Retina (tissue), 1 donor: ENCODE measurements at places on chromosomes 2 and 18.
A peak's percentile ranks its signal among the peaks of the same experiment; 100 is the strongest.

- no peak for DNase-seq
Observed at GRCh38 chr18:3119401-3120341, 100.1 kb downstream of the MYOM1 start.

DNA sequence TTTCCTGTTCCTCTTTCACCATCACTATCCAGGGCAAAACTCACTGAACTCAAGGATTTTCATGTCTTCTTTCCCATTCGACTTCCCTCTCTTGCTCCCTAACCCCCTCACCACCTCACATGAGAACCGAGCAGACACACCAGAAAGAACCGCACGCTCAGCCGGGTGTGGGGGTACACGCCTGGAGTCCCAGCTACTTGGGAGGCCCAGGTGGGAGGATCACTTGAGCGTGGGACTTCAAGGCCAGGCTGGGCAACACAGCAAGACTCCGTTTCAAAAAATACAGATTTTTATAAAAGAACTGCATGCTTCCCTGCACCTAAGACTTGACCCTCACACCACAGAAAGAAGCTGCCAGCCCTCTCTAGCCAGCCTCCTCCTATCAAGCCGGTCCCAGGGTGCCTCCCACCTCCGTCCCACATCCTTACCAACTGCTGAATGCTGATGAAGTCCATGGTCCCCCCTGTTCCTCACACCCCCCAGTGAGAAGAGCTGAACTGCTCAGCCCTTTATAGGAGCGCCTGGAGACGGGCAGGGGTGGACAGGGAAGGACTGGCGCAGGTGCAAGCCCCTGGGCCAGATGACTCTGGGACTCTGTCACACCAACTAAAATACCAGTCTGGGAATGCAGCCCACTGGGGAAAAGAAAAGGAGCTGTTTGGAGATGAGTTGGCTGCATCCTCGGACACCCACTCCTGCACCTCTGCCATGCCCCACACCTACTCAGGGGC, at the start of gene ANKRD23:
Gene ANKRD23, minus strand, starts transcription at position 484 of the 731 bp plus-strand sequence. Its CDS starts 29 bp downstream, at position 455.
- no peak for DNase-seq

- DNase-seq: no peak
Observed at GRCh38 chr2:38200598-38200997, 124.6 kb upstream of the CYP1B1 start.

GRCh38 chr2:64145714-64146113, 1.5 kb upstream of the PELI1 start:
- no peak for DNase-seq

DNA sequence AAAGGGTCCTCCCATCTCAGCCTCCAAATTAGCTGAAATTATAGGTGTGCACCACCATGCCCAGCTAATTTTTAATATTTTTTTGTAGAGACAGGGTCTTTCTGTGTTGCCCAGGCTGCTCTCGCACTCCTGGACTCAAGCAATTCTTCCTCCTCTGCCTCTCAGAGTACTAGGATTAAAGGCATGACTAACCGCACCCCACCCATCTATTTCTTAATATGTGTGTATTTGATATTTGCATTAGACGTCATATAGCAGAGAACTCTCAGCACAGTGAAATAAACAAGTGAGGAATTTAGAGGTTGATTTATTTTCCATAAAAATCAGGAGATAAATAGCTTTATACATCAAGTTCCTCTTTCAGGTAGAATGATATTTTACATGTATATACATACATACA, 213.5 kb downstream of the FSIP2 start:
- DNase-seq: no peak

DNA sequence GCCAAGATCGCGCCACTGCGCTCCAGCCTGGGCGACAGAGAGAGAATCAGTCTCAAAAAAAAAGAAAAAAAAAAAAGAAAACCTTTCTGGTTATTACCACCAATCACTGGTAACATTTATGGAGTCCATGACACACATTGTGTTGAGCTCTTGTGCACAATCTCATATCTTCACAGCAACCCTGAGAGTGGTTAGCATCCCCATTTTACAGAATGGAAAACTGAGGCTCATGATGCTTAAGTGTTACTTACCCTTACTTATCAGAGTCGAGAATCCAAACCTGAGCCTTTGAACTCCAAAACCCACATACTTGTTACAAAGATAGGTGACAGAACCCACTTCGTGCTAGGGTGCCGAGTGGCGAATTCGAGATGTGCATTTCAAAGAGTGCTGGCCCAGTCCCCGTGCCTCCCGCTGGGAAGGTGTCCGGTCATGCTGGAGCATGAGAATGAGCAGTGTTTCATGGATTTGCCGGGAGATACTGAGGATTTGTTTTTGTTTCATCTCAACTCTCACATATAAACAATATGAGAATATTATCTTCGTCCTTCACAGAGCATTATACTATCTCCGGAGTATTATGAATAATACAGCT, 50.9 kb downstream of the CYP27C1 start:
- no peak for DNase-seq

- no peak for DNase-seq
Observed at GRCh38 chr2:181123798-181124231, 143.4 kb downstream of the UBE2E3 start.

GRCh38 chr2:128373451-128374000, 54.9 kb upstream of the HS6ST1 start:
- no peak for DNase-seq

DNA sequence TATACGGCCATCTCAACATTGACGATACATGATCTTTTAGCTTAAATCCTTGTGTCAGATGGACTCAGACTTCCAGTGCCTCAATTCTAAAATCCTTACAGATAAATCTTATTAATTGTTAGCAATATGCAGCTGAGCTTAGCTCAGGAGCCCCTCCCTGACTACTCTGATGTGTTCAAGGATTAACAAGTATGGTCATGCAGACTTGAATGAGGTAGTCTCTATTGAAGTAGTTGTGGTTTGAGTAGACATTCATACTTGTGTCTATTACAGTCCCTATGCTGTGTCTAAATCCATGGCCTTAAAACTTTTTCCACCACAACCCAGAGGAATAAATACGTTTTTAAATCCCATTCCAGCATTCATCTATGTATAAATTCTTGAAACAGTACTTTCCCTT, 119.5 kb downstream of the NUP35 start:
- no peak for DNase-seq

GRCh38 chr2:114919985-114920384, 477.5 kb downstream of the DPP10 start:
- DNase-seq: no peak

- no peak for DNase-seq
Observed at GRCh38 chr2:40072442-40073232, 293.6 kb upstream of the THUMPD2 start.

DNA sequence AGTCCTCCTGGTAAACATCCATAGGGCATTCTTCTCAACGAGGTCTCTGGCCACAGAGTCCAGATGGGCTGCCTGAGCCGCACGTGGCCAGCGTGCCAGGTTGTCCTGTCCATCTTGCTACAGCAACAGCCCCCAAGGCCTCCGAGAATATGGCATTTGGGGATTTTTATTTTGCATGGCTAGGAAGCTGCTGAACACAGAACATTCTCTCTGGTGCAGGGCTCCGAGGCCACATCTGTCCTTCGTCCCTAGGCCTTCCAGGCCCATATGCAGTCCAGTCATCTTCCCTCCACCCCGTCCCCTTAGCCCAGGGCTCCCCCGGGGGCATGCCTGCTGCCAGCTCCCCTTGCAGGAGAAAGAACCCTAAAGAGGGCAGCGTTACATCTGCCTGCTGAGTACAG, 2.3 kb downstream of the HDAC4 start:
- peak; percentile 54 for DNase-seq

GRCh38 chr2:82591718-82592117, 1867.4 kb downstream of the SUCLG1 start:
- DNase-seq: no peak

GRCh38 chr2:105139556-105140239, 101.8 kb downstream of the MRPS9 start:
- no peak for DNase-seq

- DNase-seq: peak; percentile 44
Observed at GRCh38 chr2:229800997-229801754, 86.8 kb upstream of the DNER start.

- no peak for DNase-seq
Observed at GRCh38 chr2:179524809-179525339, 260.2 kb upstream of the SESTD1 start.
